ENCODE measurements at places on chromosomes 3 and 15. TPM values are rescaled to one million over a fixed set of nuclear protein-coding genes. Genes with fewer than 3 reads are reported as not detected.

Gene SMCO1
- not detected for polyA plus RNA-seq

DNA sequence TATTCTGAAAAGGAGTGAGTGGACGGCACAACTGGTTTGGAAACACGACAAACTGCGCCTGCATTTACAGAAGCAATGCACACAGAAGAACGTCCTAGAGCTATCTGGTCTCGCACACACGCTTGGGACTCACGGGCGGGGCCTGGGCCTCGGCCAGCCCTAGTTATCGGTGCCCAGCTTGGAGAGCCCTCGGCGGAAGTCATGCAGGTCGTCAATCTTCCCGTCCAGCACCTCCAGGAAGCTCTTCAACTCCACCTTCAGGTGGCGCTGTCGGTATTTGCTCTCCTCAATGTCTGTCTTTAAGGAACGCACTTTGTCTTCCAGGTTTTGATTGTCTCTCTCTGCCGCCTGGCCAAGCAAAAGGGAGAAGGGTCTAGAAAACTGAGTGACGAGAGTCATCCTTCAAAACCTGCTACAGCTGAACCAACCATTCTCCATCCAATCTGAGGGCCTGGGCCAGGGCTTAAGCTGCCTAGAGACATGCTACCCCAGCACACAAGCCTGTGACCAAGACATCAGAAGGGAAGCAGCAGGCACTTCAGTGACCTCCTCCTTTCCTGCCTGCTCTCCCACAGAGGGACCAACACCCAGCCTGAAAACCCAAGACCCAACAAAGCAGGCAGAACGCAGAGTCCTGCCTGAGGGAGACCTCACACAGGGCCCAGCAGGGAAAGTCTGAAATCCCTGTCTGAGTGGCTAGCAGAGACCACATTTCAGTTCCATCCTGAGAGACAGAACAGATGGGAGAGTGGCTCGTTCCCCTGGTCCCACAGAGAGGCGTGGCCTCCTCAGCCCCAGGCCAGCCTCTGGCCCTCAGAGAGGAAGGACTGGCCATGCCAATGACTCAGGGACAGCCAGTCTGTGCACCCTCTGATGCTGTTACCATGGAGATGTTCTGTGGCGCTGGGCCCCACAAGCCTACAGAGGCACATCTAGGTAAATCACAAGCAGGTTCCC, 40.4 kb downstream of the WHAMM start:
- DNase-seq = peak; percentile 26

DNA sequence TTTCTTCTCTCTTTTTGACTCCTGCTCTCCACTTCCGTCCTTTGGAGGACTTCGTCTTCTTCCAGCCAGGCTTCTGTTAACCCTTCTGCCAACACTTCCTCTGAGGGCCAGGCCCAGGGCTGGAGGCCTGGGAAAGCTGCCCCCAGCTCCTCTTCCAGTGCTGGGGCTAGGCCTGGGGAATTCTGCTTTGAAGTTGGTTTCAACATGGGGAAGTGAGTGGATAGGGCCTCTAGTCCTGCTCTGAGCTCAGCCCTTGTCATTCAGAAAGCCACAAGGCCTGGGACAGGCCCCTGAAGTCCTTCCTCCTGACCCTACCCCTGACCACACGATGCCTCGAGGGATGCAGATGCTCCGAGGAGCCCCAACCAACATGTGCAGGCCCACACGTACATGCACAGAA, 53.9 kb upstream of the HERC1 start:
- DNase-seq = no peak

- no peak for DNase-seq
Observed at GRCh38 chr3:131282967-131283366, 98.6 kb upstream of the NUDT16 start.

DNA sequence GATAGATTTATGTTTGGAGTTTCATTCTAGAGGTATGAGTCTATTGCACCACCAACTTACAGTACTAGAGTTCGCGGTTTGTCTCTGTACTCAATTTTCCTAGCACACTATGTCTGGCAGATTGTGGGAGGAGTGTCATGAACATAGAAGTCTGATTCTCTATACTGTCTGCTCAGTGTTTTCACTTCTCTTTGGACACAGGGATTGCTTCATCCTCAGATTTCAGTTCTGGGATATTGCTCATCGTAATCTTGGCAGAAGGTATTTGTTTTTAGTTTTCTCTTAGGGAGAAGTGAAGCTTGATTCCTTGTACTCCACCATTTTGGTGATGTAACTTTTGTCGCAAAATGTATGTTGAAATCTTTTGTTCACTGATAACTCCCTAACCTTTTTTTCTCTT, 27.8 kb upstream of the AZI2 start:
- no peak for DNase-seq

GRCh38 chr15:85657132-85657531, 137.6 kb downstream of the KLHL25 start:
- DNase-seq = no peak

DNA sequence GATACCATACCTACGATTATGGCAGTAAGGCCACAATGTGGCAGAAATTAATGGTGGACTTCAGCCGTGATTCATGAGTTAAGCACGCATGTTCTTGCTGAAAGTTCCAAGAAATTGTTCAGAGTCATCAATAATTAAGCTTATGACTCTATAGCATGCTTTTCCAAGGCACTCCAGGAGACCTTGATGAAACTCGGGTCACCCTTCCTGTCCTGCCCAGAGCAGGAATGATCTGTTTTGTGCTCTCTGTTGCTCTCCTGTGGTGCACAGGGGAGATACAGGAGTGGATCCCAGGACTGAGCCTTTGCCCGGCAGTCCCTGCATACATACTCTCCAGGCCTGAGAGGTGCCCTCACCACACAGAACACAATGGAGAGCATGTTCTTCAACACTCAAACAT, 141.6 kb upstream of the SLC2A2 start:
- no peak for DNase-seq

DNA sequence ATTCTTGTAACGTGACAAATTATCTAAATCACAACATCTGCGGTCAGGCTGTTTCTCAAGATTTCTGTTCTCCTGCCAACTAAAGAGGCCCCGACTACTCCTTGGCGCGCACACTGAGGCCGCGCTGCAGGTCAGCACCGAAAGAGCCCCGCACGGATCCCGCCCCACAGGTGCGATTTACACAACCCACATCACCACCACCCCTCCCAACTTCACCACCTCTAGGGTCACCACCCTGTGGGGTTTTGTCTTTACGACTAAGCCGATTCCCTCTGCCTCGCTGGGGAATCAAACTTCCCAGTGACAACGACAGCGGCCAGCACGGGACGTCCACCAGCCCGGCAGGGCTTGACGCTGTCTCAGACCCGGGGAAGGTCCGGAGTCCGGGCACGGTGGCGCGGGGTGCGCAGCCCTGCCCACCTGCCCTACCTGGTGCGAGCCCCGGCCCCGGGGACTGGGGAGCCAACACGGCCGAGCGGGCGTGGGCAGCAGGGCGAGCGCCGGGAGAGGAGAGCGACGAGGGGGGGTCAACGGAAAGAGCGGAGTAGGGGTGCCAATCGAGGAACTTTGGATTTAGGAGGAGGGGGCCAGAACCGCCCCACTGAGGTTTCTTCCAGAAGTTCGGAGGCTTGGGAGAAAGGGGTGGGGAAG, 764 bp downstream of the UACA start:
- DNase-seq = peak; percentile 1

GRCh38 chr15:58724466-58724865, 25.0 kb downstream of the ADAM10 start:
- no peak for DNase-seq

- no peak for DNase-seq
Observed at GRCh38 chr3:39146083-39146501, 7.3 kb downstream of the CSRNP1 start.

GRCh38 chr15:69285834-69286233, 12.9 kb upstream of the PAQR5 start:
- no peak for DNase-seq

- no peak for DNase-seq
Observed at GRCh38 chr3:146557745-146558144, 13.3 kb upstream of the PLSCR1 start.

DNA sequence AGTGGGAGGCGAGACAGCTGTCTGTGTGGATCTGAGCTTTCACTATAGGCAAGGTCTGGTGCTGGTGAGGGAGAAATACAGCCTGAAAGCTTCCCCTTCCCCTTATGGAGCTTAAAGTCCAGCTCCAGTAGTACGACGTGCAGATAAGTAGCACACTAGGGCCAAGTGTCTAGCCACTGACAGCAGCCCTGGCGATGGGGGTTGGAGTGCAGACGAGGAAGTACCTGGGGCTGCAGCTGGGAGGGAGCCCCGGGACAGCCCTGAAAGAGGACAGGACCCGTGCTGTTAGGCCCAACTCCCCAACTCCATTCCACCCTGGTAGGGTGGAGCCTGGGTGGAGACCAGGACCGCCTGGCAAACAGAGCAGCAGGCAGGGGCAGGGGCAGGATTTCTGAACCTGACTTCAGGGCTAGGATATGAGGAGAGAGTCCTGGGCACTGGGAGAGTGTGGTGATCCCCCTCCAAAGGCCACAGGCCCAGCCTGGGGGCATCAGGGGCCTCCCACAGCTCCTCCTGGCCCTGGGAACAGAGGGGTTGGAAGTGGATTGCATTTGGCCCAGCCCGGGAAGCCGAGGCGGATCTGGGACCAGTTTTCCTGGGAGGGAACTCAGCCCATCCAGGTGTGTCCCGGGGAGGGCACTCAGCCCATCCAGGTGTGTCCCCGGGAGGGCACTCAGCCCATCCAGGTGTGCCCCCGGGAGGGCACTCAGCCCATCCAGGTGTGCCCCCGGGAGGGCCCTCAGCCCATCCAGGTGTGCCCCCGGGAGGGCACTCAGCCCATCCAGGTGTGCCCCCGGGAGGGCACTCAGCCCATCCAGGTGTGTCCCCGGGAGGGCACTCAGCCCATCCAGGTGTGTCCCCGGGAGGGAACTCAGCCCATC, 42.8 kb downstream of the BDH1 start:
- no peak for DNase-seq
